ENCODE measurements at places on chromosomes 6 and 20.

DNA sequence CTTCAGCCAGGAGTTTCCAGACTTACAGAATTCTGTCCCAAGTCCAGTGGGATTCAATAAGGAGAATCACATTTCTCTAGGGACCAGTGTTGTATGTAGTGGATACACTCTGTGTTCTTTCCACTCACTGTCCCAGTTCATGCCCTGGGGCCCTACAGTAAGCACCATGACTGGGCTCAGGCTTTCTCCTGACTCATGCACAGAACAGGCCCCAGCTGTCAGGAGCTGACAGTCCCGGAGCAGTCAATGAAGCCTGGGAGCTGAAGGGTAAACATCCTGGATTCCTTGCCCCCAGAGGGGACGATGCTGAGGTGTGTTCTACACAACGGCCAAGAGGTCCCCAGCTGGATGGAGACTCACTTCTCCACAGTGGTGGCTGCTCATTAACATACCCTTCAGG, 40.2 kb upstream of the LRFN2 start:
- H3K36me3 ChIP-seq: no peaks in the 10 kb centered on the region
- H3K4me3 ChIP-seq: no peak overlapping the region
- H3K27ac ChIP-seq: no peak overlapping the region
- H3K4me1 ChIP-seq: no peaks in the 10 kb centered on the region
- H3K27me3 ChIP-seq: no peaks in the 10 kb centered on the region
- no peak for DNase-seq

DNA sequence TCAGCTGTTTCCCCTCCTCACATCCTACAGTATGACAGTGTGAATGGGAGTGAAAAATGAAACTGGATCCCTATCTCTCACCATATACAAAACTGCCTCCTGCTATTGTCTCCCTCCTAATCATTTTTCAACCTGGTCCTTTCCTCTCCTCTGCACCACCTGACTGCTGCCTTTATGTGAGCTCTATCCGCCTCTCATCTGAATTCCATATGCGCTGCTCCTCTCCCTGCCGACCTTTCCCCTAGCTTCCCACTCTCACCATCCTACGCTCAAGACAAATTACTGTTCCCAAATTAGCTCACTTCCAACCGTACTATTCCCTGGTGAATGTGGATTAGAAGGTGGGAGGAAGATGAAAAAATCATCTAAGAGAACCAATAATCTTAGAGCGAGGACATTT, 148.4 kb upstream of the FBXL4 start:
- no peak for DNase-seq
- H3K27ac ChIP-seq: no peak overlapping the region
- no peak overlapping the region for H3K4me3 ChIP-seq
- no peaks in the 10 kb centered on the region for H3K4me1 ChIP-seq
- H3K27me3 ChIP-seq: no peaks in the 10 kb centered on the region

GRCh38 chr6:3296537-3296936, 37.8 kb downstream of the PSMG4 start:
- H3K27ac ChIP-seq: no peak overlapping the region
- H3K36me3 ChIP-seq: no peaks in the 10 kb centered on the region
- peak; percentile 13 for DNase-seq
- H3K4me3 ChIP-seq: no peak overlapping the region
- H3K4me1 ChIP-seq: no peaks in the 10 kb centered on the region
- no peaks in the 10 kb centered on the region for H3K27me3 ChIP-seq

GRCh38 chr20:47501116-47501481, 588 bp upstream of the NCOA3 start:
- no peaks in the 10 kb centered on the region for H3K36me3 ChIP-seq
- H3K27me3 ChIP-seq: no peaks in the 10 kb centered on the region
- peaks cover 6% of the 10 kb centered on the region for H3K4me1 ChIP-seq
- H3K27ac ChIP-seq: peak overlapping the region; percentile 89

DNA sequence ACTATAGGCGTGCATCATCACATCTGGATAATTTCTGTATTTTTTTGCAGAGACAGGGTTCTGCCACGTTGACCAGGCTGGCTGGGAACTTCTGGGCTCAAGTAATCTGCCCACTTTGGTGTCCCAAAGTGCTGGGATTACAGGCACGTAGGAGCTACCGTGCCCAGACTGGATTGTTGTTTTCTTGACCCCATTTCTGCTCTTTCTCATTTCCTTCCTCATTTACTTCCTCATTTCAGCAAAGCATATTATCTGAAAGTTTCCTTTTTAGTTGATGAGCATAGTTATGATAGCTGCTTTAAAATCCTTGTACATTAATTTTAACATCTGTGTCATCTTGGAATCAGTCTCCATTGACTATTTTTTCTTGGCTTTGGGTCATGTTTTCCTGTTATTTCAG, 301.0 kb upstream of the RUNX2 start:
- H3K27me3 ChIP-seq: no peaks in the 10 kb centered on the region
- no peaks in the 10 kb centered on the region for H3K36me3 ChIP-seq
- no peak overlapping the region for H3K27ac ChIP-seq
- no peak overlapping the region for H3K4me3 ChIP-seq
- no peaks in the 10 kb centered on the region for H3K4me1 ChIP-seq

GRCh38 chr6:136599329-136600011, 49.2 kb upstream of the MAP7 start:
- no peak overlapping the region for H3K4me3 ChIP-seq
- H3K27ac ChIP-seq: peak overlapping the region; percentile 19
- H3K4me1 ChIP-seq: no peaks in the 10 kb centered on the region

DNA sequence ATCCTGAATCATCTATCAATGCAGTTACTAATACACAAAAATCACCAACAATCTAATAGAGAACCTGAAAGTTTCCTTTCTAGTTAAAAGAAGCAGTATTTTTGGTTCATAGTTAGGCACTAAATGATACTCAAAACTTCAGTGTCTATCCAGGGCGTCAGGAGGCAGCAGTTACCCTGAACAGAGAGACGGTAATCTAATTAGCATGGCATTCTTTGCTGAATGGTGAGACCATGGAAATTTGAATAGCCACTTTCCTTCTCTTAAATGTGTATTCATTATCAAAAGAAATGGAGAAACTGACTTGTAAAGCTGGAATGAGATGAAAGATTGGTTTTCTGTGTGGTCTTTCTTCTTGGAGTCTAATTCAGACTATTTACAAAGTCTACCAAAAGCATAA, 146.6 kb upstream of the BMP5 start:
- no peaks in the 10 kb centered on the region for H3K27me3 ChIP-seq
- no peaks in the 10 kb centered on the region for H3K36me3 ChIP-seq
- H3K4me1 ChIP-seq: no peaks in the 10 kb centered on the region

DNA sequence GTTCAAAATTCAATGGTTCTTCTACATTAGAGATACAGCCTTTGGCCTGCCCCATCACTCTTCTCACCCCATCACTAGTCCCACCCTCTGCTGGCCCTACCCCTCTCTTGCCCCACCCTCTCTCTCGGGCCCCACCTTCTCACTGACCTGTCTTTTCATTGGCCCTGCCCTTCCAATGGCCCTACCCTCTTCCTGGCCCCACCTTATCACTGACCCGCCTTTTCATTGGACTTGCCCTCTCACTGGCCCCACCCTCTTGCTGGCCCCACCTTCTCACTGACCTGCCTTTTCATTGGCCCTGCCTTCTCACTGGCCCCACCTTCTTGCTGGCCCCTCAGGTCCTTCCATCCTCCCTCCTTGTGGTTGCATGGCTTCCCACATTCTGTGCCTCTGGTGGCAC, 107.2 kb upstream of the PLEKHG1 start:
- H3K27ac ChIP-seq: no peak overlapping the region
- no peaks in the 10 kb centered on the region for H3K4me1 ChIP-seq
- H3K4me3 ChIP-seq: no peak overlapping the region
- no peaks in the 10 kb centered on the region for H3K27me3 ChIP-seq

DNA sequence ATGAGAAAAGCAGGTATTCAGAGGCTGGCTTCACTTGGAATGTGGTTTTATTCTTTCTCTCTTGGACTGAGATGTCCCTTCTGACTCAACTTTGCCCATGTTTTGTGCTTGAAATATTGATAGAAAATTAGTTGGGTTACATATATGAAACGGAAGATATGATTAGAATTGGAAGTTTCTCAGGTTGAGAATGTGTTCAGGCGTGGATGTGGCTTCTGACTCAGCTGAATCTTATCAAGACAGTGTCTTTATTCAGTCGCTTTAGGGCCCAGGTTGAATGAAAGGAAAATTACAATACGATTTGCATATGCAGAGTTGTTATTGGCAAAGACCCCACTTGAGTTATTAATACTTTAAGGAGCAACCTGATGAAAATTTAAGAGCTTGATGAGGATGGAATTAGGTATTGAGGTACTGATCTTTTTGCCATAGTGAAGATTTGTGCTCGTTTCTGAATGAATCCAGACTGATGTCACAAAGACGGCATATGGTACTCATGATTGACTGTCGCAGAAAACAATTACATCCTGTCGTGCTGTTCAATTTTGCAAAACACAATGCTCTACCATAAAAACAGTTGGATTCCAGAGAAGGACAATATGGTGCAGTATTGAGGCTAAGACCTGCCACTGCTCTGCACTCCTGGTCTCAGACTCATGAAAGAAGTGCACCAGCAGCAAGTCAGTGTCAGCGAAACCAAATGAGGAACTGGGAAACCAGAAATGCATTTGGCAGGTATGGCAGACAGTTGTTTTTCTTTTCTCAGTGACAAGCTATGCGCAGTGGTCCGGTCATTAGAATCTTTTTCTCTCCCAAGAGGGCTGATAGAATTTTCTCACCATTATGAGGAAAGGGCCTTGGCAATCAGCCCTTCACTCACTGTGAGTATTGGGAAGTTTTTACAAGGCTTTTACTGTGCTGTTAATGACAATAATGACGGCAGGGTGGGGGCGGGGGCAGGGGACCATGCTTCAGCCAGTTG, 158.3 kb downstream of the DOK5 start:
- H3K36me3 ChIP-seq: no peaks in the 10 kb centered on the region
- DNase-seq: no peak
- H3K4me1 ChIP-seq: no peaks in the 10 kb centered on the region
- H3K4me3 ChIP-seq: no peak overlapping the region

DNA sequence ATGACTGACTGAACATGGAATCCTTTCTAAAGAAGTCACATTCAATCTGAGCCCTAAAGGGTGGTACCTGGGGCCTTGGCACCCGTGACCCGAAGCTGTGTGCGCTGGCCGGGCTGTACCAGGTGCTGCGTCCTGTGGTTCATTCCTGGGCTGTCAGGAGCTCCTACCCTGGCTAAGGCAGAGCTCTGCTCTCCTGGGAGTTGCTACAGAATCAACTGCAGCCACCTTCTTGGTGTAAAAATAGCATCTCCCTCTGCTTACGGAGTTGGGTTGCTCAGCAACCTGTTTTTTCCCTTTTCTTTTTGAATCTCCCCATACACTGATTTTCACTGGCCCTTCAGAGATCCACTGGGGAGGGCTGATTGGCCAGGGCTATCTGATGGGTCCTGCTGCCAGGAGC, 236.6 kb upstream of the PDE10A start:
- H3K27ac ChIP-seq: no peak overlapping the region
- DNase-seq: no peak
- H3K27me3 ChIP-seq: no peaks in the 10 kb centered on the region
- H3K4me3 ChIP-seq: no peak overlapping the region

DNA sequence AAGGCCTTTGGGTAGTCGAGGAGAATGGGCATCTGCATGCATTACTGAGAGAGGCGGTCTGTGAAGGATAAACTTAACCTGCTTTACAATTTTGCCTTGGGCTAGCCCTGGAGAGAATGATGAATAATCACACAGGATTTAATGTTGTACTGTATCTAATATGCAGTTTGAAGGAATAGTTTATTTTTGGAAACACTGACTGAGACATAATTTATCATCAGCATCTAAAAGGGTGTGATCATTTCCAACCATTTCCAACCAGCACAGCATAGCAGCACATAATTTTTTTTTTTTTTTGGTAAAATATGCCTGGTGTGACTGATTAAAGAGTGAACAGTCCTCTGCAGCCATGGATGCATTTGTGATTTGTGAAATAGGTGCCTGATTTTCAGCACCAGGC, 519.5 kb downstream of the PHF3 start:
- DNase-seq: no peak
- H3K4me3 ChIP-seq: no peak overlapping the region
- no peak overlapping the region for H3K27ac ChIP-seq
- no peaks in the 10 kb centered on the region for H3K4me1 ChIP-seq
- no peaks in the 10 kb centered on the region for H3K36me3 ChIP-seq
- H3K27me3 ChIP-seq: no peaks in the 10 kb centered on the region
